GM18507 (cell line): ENCODE measurements at places on chromosomes 1 and 21.

GRCh38 chr1:226576601-226577000 is 28.0 kb downstream of the STUM start:
- DNase-seq, result no peak

GRCh38 chr1:106564192-106564591 is 492.3 kb upstream of the PRMT6 start:
- no peak for DNase-seq

- DNase-seq, result no peak
These were observed 3.6 kb downstream of the B3GALT5 start for GRCh38 chr21:39616211-39616772.

GRCh38 chr1:167136191-167136614 is 42.3 kb downstream of the STYXL2 start:
- DNase-seq, result no peak

GRCh38 chr1:12604114-12604874 is 13.7 kb downstream of the DHRS3 start:
- DNase-seq, result peak; percentile 53

GRCh38 chr1:200905411-200906052 is 10.8 kb downstream of the INAVA start:
- DNase-seq, result no peak

DNA sequence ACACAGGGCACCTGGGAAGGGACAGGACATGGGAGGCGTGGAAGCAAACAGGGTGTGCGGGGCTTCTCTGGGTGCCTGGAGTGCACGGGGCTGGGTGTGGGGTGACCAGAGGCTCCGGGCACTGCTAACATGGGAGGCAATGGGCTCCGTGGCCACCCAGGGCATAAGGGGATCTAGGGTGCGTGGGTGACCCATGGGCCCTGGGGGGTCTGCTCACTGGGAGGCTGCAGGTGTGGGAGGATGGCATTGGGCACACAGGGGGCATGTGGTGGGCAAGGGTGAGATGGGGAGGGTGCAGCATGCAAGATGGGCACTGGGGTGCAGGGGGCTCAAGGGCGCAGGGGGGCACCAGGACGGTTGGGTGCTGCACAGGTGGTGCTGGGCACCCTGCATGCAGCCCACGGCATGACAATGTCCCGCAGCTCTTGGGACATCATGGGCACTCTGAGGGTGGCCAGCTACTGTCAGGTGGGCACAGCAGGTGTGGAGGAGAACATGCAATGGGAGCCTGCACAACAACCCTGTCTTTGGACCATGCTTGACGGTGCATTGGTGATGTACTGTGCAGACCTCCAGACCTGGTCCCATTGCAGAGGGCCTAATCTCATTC is 15.1 kb downstream of the TRIM11 start:
- DNase-seq, result no peak

GRCh38 chr1:212053993-212054392 is 18.4 kb downstream of the DTL start:
- no peak for DNase-seq

DNA sequence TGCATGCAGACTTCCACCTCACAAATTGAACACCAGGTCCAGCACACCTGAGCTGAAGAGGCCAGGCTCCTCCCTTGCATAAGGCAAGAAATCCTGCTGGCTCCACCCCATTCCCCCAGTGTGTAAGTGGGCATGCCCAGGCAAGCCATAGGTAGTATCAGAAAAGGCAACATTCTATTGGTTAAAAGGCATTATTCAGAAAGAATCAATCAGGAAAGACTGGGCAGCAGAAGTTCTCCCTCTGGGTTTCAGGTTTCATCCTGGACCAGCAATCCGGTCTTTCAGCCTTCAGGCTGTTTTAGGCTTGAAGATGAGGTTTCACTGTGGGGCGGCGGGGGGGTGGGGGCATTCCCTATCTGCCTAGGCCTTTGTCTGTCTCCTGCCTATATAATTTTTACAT is 42.0 kb upstream of the LHX8 start:
- no peak for DNase-seq

- no peak for DNase-seq
These were observed 54.1 kb downstream of the C8A start for GRCh38 chr1:56908619-56909221.

GRCh38 chr1:6271554-6271953 is 10.7 kb upstream of the GPR153 start:
- no peak for DNase-seq

DNA sequence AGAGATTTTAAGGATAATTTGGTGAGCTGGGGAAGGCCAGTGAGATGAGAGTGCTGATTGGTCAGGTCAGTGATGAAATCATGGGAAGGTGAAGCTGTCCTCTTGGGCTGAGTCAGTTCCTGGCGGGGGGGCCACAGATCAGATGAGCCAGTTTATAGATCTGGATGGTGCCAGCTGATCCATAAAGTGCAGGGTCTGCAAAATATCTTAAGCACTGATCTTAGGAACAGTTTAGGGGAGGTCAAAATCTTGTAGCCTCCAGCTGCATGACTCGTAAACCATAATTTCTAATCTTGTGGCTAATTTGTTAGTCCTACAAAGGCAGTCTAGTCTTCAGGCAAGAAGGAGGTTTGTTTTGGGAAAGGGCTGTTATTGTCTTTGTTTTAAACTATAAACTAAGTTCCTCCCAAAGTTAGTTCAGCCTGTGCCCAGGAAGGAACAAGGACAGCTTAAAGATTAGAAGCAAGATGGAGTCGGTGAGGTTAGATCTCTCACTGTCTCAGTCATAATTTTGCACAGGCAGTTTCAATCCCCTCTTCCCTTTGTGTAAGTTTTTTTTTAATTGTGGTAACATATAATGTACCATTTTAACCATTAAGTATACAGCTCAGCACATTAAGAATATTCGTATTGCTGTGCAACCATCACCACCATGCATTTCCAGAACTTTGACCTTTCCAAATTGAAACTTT is 39.4 kb downstream of the PTAFR start:
- DNase-seq, result no peak

DNA sequence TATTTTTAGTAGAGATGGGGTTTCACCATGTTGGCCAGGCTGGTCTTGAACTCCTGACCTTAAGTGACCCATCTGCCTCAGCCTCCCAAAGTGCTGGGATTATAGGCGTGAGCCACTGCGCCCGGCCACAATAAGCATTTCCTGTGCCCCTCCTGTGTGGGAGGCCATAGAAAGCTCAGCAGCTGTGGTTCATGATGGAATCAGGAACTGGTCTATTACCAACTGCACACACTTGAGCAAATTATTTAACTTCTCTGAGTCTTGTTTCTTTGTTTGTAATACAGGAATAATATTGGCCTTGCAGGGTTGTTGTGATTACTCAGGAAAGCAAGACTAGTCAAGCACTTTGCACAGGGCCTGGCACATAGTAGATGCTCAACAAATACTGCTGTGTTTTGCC is 15.0 kb downstream of the RHBG start:
- no peak for DNase-seq

DNA sequence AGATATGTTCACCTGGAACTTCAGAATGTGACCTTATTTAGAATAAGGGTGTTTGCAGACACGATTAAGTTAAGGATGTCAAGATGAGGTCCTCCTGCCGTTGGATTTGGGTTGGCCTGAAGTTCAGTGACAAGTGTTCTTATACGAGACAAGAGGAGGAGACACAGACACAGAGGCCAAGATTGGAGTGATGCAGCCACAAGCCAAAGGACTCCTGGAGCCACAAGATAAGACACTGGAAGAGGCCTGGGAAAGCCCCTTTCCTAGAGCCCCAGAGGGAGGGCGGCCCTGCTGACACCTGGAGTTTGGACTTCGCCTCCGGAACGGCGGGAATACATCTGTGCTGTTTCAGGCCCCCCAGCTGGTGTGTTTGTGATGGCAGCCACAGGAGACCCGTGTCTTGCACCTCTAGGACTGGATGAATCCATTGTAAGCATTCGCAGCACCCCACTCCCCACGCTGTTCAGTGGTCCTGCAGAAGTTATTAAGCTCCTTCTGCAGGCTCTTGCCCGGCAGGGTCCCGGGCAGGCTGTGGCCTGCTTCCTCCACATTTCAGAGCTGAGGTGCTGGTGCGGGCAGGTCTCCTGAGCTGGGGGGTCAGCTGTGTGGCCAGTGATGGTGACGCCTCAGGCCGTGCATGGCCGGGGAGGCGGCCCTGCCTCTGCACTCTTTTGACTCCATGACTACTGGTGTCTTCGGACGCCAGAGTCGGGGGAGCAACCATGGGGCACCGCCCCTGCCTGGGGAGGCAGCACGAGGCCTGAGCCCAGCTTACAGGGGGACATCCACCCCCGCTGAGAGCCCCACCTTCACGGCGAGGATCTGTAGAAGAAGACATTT is 34.6 kb downstream of the UMODL1 start:
- DNase-seq, result no peak

GRCh38 chr1:27886744-27887143 is 14.4 kb downstream of the THEMIS2 start:
- no peak for DNase-seq

DNA sequence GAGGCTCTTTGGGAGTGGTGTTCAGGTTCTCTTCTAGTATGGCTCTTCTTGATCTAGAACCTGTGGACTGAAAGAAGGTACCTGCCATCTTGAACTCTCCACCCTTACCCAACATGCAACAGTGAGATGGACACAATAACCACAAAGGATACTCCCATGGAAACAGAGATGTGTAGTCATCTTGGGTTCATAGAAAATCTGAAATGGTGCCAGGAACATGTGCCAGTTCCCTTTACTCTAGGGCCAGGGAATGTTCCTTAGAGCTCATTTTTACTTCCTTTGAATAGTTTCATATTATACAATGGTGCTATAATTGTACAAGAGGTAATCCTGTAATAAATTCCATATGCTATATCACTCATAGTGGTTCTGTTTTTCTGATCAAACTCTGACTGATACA is 13.2 kb upstream of the SCYL3 start:
- DNase-seq, result no peak

DNA sequence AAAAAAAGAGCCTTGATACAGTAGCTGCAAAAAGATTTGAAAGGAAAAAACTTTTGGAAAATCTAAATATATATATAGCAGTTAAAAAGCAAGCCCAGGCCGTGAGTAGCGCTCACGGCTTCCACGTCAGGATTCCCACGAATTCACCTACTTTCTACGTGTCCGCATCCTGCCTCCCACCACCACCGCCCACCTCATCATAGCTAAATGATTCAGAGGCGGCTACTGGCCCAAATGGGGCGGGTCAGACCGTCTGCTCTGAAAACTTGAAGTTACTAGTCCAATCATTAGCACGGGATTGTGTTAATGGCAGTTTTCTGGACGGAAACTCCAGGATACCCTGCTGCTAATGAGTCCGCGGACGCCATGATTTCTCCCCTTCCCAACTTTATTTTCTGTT is 1.3 kb upstream of the CCSAP start:
- no peak for DNase-seq

DNA sequence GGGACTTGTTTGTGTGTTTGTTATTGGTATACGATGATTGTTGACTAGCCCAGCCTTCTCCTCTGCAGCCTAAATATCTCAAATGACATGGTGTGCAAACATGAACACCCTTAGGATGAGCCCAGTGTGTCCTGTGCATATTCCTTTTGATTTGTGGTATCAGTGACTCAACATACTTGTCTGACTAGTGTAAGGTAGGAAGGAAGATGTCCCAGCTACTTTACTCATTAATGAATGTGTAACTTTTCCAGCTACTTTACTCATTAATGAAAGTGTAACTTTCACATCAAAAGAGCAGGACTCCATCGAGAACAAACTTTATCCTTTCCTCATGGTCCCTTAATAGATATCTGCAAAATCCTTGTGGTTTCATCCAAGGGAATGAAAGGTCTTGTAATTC is 2.7 kb upstream of the ZNF692 start:
- DNase-seq, result no peak

GRCh38 chr1:25944986-25945385 is 38.8 kb upstream of the STMN1 start:
- no peak for DNase-seq

- DNase-seq, result no peak
These were observed 823 bp upstream of the PRKAA2 start for GRCh38 chr1:56644064-56644918.

DNA sequence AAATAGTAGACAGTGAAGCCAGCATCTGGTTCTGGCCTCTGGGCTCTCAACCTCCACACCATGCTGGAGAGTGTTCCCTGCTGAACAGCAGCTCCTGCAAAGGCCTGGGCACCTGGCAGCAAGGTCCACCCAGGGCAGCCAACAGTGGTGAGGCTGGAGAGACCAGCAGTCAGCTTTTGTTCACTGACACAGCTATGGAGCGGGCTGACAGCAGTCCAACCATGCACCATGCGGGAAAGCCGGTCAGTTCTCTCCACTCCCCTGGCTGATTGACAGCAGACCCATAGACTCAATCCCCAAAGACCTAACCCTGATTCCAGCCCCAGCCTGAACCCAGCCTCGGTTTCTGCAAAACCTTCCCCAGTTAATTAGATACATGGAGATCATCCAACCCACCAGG is 49.0 kb downstream of the KLHDC7A start:
- no peak for DNase-seq

DNA sequence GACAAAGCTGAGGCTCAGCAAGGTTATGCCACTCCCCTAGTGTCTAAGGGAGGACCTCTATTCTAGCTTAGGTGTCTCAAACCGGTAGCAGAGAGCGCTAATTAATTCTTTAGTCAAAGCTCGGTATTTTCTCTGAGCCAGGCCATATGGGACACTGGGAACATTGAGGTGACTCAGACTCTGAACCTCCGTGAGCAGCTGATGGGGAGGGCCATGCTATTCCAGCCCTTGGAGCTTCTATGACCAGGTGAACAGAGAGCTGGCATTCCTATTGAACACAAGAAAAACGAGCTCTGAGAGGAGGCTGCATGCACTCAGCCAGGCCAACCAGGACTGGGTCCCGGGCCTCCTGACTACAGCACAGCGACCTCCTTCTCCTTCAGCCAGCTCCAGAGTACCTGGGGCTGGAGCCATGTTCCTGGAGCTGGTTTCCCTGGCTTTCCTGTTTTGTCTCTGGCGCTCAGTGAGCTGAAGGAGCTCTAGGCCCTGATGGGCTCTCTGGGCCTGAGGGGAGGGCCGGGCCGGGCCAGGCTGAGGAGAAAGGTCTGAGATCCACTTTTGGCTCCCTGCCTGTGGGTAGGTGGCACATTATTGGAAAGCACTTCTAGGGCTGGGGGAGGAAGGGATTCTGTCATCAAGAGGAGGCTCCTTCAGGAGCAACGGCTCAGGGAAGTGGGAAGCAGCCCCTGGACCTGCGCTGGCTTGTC is 37.0 kb downstream of the SLC9A1 start:
- no peak for DNase-seq

DNA sequence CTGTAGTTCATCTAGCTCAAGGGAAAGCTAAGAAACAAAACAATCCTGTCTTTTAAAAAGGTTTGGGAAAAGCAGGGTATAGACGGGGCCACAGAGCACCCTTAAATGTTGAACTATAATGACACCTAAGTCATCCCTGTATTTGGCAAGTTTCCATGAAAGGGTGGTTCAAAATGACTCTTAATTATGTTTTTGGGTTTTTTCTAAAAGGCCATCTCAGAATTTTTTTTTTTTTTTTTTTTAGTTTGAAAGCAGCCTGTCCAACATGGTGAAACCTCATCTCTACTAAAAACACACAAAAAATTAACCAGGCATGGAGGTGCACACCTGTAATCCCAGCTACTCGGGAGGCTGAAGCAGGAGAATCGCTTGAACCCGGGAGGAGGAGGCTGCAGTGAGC is 22.2 kb downstream of the TOMM20 start:
- no peak for DNase-seq

- DNase-seq, result no peak
These were observed 51.4 kb downstream of the MARK1 start for GRCh38 chr1:220579317-220579716.
